ENCODE measurements at places on chromosomes 7 and 10. TPM values are rescaled to one million over a fixed set of nuclear protein-coding genes. Genes with fewer than 3 reads are reported as not detected.

GRCh38 chr7:92820191-92820590 is 16.2 kb downstream of the CDK6 start:
- no peaks in the 10 kb centered on the region for H3K27me3 ChIP-seq
- H3K27ac ChIP-seq, result peak overlapping the region; percentile 73
- peaks cover 70% of the 10 kb centered on the region for H3K36me3 ChIP-seq
- no peak for DNase-seq

- no peak for DNase-seq
- H3K36me3 ChIP-seq, result no peaks in the 10 kb centered on the region
- H3K27me3 ChIP-seq, result peaks cover 61% of the 10 kb centered on the region
- H3K27ac ChIP-seq, result no peak overlapping the region
These were observed 118.2 kb downstream of the SNX10 start for GRCh38 chr7:26409661-26410547.

Gene DDC
- not detected for total RNA-seq

GRCh38 chr10:77716458-77717317 is 79.1 kb upstream of the KCNMA1 start:
- H3K27ac ChIP-seq, result no peak overlapping the region
- no peak overlapping the region for H3K4me3 ChIP-seq
- peaks cover 40% of the 10 kb centered on the region for H3K27me3 ChIP-seq
- no peaks in the 10 kb centered on the region for H3K36me3 ChIP-seq

- peaks cover 61% of the 10 kb centered on the region for H3K4me1 ChIP-seq
- peaks cover 8% of the 10 kb centered on the region for H3K27me3 ChIP-seq
- DNase-seq, result peak; percentile 66
These were observed 9.7 kb downstream of the IFIT3 start for GRCh38 chr10:89337484-89337883.

- no peak for DNase-seq
- peaks cover 6% of the 10 kb centered on the region for H3K4me1 ChIP-seq
- H3K27ac ChIP-seq, result no peak overlapping the region
- no peak overlapping the region for H3K4me3 ChIP-seq
- H3K27me3 ChIP-seq, result peaks cover 17% of the 10 kb centered on the region
- H3K36me3 ChIP-seq, result no peaks in the 10 kb centered on the region
These were observed 14.0 kb upstream of the RAMP3 start for GRCh38 chr7:45143616-45144015.

Gene ADCY1
- total RNA-seq, result 6.7 TPM

Gene SAMD9L
- total RNA-seq, result 181 TPM

Gene VGF
- total RNA-seq, result 0.66 TPM

GRCh38 chr10:43815181-43815885 is 166.7 kb upstream of the ZNF32 start:
- no peak overlapping the region for H3K4me3 ChIP-seq
- H3K27me3 ChIP-seq, result peaks cover 55% of the 10 kb centered on the region
- DNase-seq, result no peak
- H3K4me1 ChIP-seq, result peaks cover 43% of the 10 kb centered on the region

GRCh38 chr7:40996233-40996677 is 706.6 kb downstream of the INHBA start:
- no peak for DNase-seq
- no peaks in the 10 kb centered on the region for H3K36me3 ChIP-seq
- H3K4me1 ChIP-seq, result no peaks in the 10 kb centered on the region
- H3K27me3 ChIP-seq, result no peaks in the 10 kb centered on the region

Gene AKR1C8
- not detected for total RNA-seq

Gene TSPAN13
- 0.41 TPM for total RNA-seq

DNA sequence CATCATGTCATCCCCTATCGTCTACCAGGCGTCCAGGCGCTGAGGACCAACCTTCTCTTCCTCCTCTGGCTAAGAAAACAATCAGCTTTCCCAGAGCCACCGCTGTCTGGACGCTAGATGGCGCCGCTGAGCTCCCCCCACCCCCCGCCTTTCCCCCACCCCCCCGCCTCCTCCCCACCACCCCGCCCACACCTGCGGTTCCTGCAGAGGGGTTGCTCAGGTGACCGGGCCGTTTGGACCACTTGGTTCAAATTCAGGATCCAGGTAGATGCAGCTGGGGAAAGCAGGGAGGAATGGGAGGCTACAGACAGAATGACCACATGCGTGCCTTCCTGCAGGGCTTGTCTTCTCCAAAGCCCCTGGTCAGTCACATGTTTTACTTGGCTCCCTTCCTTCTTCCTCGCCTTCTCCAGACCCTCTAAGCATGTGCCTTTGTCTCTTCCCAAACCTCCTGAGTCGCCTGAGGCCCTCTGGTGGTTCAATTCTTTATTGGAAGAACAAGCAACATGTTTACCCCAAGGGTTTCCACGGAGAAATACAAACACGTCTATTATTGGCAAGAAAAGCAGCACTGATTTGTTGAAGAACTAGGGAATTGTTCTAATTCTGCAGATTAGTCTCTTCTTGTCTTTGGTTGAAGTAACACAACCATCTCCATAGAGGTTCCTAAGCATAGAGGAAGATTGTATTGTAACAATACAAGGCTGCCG is 24.7 kb downstream of the AOC1 start:
- no peak overlapping the region for H3K27ac ChIP-seq
- peaks cover 12% of the 10 kb centered on the region for H3K36me3 ChIP-seq
- DNase-seq, result no peak
- peaks cover 62% of the 10 kb centered on the region for H3K27me3 ChIP-seq

GRCh38 chr7:92645114-92646061 is 55.2 kb upstream of the FAM133B start:
- no peak for DNase-seq
- no peak overlapping the region for H3K4me3 ChIP-seq
- peak overlapping the region; percentile 55 for H3K27ac ChIP-seq
- peaks cover 93% of the 10 kb centered on the region for H3K4me1 ChIP-seq

DNA sequence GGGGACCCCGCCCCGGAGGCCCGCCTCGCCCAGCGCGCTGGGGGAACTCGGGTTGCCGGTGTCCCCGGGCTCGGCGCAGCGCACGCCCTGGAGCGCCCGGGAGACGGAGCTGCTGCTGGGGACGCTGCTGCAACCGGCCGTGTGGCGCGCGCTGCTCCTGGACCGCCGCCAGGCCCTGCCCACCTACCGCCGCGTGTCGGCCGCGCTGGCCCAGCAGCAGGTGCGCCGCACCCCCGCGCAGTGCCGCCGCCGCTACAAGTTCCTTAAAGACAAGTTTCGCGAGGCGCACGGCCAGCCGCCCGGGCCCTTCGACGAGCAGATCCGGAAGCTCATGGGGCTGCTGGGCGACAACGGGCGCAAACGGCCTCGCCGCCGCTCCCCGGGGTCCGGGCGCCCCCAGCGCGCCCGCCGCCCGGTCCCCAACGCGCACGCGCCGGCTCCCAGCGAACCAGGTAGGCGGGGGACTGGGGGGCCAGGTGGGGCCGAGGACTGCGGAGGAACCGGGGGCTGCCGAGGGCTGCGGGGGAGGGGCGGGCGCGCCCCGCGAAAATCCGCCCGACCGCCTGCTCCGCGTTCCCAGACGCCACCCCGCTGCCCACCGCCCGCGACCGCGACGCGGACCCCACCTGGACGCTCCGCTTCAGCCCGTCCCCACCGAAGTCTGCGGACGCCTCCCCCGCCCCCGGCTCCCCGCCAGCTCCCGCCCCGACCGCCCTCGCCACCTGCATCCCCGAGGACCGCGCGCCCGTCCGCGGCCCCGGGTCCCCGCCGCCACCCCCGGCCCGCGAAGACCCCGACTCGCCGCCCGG is 574 bp downstream of the UTF1 start:
- no peak for DNase-seq
- H3K4me1 ChIP-seq, result peaks cover 21% of the 10 kb centered on the region
- H3K27ac ChIP-seq, result no peak overlapping the region
- H3K4me3 ChIP-seq, result no peak overlapping the region
- no peaks in the 10 kb centered on the region for H3K36me3 ChIP-seq

Data from activated CD8-positive, alpha-beta memory T cell treated with anti-CD3 and anti-CD28 coated beads, Interleukin-2, amount 10 ng/mL, durations not matched to agents 7 days and 5 days (primary cell).